ENCODE measurements at places on chromosomes 5 and 9.
A peak's percentile ranks its signal among the peaks of the same experiment; 100 is the strongest.

DNA sequence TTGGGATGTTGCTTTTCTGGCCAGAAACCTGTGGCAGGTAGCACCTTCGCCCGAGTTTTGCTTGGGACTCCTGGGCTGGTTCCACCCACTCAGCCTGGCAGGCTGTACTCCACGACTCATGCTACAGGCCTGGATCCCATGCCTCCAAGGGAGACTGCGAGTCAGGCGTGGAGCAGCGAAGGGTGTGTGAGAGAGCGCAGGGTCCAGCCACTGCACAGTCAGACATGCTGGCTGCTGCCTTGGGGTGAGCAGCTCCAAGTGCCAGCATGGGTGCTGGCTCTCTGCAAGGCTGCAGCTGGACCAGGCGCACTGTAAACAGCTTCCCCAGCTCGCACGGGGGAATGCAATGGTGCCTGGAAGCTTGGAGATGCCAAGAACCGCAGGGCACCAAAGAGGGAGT lies 249.6 kb upstream of the EDIL3 start:
- DNase-seq, result peak; percentile 21

- no peak for DNase-seq
Measured at GRCh38 chr9:32928912-32929311, 72.5 kb downstream of the APTX start.

DNA sequence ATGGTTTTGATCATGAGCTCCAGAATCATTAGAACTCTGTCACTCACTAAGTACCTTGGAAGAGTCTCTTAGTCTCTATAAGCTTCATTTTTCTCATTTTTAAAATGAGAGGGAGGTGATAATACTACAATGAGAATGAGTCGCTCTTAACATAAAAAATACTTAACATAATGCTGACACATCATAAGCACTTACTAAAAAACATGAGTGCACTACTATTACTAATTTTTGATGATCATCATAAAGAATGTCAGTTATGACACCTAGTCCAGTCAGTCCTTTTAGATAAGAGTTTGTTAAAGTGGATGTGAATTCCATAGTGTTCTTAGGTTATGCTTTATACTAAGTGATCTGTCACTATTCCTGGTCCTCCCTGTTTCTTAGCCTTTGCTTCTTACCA lies 200.4 kb upstream of the SLC24A2 start:
- DNase-seq, result no peak

DNA sequence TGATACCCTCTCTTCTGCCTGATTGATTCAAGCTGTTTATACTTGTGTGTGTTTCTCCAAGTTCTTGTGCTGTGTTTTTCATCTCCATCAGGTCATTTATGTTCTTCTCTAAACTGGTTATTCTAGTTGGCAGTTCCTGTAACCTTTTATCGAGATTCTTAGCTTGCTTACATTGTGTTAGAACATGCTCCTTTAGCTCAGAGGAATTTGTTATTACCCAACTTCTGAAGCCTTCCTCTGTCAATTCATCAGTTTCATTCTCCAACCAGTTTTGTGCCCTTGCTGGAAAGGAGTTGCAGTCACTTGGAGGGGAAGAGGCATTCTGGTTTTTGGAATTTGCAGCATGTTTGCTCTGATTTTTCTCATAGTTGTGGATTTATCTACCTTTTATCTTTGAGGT lies 126.2 kb upstream of the FTMT start:
- DNase-seq, result no peak

GRCh38 chr9:91519520-91520277 lies 96.1 kb upstream of the NFIL3 start:
- peak; percentile 64 for DNase-seq

DNA sequence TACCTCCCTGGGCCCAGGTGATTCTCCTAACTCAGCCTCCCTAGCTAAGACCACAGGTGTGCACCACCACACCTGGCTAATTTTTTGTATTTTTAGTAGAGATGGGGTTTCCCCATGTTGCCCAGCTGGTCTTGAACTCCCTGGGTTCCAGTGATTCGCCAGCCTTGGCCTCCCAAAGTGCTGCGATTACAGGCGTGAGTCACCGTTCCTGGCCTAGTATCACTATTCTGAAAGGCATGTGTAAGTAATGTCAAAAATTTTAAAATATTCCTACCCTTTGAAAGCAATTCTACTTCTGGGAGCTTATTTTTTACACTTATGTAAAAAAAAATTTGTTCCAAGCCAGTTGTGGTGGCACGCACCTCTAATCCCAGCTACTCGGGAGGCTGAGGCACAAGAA lies 27.1 kb upstream of the TLE1 start:
- DNase-seq, result peak; percentile 56

DNA sequence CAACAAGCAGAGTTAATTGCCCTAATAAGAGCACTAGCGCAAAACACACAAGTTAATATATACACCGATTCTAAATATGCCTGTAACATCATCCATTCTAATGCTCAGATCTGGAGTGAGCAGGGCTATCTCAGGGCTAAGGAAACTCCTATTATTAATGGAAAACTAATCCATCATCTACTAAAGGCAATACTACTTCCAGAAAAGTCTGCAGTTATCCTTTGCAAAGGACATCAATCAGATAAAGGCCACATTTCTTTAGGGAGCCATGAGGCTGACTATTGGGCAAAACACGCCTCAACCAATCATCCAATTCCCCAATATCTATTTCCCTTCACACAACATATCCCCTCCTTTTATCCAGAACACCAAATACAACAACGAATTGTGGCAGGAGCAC lies 1032.3 kb upstream of the NUDT12 start:
- DNase-seq, result no peak

DNA sequence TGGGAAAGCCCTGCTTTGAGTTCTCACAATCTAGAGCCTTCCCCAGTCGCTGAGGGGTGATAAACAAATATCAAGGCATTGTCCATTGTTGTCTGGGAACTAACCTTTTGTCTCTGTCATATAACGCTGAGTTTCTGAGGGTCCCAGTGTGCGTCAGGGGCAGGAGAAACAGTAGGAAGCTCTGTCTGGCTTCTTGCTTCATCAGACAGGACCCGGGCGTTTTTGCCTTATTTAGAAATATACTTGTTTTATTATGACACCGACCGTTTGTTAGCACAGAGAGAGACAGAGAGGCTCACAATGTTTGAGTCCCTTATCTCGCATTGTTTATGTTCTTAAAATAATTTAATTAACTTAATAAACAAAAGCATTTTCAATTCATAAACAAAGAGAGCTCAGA lies 204.9 kb upstream of the GAS1 start:
- no peak for DNase-seq

DNA sequence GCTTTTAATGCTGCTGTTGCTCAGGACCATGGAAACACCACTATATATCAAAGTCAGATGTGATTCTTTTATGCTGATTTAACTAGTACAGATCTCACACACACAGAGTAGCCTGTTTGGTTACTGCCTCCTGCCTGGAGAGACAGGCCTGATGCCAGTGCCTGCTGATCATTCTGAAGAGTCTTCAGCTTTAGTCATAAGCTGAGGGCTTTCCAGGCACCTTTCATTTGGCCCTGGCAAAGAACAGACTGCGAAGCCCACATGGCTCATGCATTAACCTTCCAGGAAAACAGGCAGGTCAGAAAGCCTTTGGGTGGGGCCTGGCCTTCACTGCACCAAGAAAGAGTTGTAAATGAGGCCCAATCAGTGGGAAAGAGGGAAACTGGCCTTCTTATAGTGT lies 144.7 kb downstream of the SAXO1 start:
- no peak for DNase-seq

GRCh38 chr9:110206389-110206788 lies 1.6 kb downstream of the C9orf152 start:
- DNase-seq, result no peak

- DNase-seq, result peak; percentile 24
Measured at GRCh38 chr5:167233507-167234220, 1057.8 kb upstream of the WWC1 start.

DNA sequence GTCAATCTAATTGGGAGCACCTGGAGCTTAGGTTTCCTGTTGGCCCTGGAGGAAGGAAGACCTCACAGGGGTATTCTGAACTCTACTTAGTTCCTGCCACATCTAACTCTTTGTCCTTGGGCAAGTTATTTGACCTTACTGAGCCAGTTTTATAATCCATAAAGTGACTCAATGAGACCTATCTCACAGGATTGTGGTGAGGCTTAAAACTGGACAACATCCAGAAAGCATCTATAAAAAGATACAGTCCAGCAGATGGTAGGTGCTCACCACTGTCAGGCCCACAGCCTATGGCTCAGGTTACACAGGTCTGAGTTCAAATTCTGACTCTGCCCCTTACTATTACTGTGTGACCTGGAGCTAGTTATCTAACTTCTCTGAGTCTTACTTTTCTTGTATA lies 23.3 kb downstream of the KCNV2 start:
- DNase-seq, result peak; percentile 24

DNA sequence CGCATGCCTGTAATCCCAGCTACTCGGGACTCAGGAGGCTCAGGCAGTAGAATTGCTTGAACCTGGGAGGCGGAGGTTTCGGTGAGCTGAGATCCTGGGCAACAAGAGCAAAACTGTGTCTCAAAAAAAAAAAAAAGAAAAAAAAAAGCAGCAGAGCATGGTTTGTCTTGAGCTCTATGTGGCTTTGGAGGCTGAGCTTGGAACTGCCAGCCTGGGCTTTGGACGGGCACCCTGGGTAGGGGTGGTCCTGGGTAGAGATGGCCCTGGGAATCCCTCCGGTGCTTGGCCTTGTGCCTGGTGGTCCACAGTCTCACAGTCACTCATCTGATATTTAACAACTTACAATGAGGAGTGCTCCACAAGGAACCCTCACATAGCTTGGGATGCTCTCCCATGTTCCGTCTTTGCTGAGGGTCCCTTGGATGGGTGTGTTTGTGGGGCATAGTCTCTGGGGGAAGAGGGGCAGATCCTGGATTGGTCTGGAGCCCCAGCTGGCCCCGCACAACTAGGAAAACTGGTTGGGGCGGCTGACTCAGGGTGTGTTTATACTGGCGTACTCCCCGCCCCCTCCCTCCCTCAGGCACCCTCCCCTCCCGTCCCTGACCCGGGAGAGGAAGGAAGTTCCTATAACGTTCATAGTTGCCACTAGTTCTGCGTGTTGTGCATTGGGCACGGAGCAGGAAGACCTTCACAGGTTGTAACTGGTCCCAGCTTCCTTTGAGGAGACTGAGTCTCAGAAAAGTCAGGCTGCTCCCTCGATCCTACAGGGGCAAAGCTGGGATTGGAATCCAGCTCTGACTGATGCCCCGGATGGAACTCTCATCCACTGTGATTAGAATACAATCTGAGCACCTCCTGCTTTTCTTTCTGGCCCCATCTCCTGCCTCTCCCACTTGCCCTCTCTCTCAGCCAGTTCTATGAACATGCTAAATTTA lies 11.2 kb downstream of the IER5L start:
- peak; percentile 84 for DNase-seq

- DNase-seq, result no peak
Measured at GRCh38 chr5:103452089-103452488, 110.5 kb downstream of the NUDT12 start.

DNA sequence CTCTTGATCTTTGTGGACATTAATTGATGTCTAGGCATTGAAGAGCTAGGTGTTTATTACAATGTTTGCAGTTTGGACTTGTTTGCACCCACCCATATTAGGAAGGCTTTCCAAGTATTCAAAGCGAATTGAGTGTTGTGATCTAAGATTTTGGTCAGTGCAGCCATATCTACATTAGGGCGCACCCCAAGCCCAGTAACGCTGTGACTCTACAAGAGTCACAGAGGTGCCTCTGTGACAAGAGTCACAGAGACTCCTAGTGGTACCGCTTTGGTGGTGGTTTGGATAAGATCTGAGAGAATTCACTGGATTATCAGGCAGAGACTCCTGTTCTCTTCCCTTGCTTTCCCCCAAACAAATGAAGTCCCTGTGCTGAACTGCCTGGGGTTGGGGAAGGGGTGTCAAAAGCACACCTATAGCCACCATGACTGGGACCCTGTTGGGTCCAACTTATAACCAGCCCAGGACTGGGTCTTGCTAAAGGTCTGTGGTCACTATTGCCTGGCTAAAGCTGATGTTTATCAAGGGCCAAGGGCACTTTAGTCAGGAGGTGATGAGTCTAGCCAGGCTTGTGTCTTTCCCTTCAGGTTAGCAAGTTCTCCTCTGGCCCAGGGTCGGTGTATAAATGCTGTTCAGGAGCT lies 114.1 kb upstream of the RIOK2 start:
- peak; percentile 59 for DNase-seq

- peak; percentile 61 for DNase-seq
Measured at GRCh38 chr9:129131300-129132145, 20.3 kb downstream of the PTPA start.

- DNase-seq, result no peak
Measured at GRCh38 chr5:151144922-151145321, 12.7 kb downstream of the ANXA6 start.

DNA sequence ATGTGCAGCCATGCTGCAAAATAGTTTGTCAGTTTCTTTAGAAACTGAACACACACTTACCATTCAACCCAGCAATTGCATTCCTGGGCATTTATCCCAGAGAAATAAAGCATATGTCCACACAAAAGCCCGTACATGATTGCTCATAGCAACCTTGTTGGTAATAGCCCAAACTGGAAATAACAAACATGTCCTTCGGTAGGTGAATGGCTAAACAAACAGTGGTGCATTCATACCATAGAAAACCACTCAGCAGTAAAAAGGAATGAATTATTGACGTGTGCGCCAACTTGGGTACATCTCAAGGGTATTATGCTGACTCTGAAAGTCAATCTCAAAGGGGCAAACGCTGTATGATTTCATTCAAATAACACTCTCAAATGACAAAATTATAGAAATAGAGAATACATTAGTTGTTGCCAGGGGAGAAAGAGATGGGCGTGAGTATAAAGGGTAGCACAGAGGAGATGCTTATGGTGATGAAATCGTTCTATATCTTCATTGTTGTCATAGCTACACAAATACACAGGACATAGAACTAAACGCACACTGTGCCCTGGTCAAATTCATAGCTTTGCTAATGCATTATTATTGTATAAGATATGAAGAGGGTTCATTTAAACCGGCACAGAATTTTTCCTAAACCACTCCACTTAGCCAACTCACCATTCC lies 58.2 kb downstream of the DRD1 start:
- DNase-seq, result no peak

- no peak for DNase-seq
Measured at GRCh38 chr9:107485458-107486043, 4.0 kb downstream of the KLF4 start.

- no peak for DNase-seq
Measured at GRCh38 chr5:132103969-132104391, 30.4 kb downstream of the CSF2 start.

DNA sequence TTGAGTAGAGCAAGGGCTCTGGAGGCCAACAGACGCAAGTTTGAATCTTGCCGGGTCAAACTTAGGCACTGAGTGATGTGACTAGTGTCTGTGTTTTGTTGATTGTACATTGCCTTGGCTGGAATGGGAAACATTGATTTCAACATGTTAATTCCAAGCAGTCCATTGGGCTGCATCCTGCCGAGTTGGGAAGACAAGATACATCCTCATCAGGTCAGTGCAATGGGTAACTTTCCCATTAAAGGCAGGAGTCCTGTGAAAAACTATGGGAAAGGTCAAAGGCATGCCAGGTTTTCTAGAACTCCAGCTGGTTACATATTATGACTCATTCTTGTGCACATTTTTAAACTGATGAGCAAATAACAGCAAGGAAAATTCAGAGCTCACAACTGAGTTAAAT lies 126.5 kb upstream of the ABCA1 start:
- peak; percentile 73 for DNase-seq
